ENCODE measurements at places on chromosomes 2 and 18.
A peak's percentile ranks its signal among the peaks of the same experiment; 100 is the strongest.

- DNase-seq: no peak
Observed at GRCh38 chr2:15049096-15049993, 416.8 kb downstream of the LRATD1 start.

DNA sequence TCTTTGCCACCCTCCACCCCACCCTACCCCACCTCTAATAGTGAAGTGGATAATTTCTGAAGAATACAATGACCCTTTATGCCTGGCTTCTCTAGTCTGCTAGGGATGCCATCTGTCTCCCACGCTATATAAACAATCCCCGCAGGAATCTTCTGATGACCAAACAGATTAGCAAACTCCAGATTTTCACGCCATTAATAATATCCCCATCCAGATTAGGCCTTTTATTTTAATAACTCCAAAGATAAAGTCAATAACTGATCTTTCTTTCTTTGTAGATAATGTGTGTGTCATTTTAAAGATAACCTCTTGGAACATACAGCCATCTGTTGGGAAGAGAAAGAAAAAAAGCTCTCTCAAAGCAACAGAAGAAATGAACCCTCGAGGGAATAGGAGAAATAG, 47.9 kb upstream of the CCDC150 start:
- no peak for DNase-seq

DNA sequence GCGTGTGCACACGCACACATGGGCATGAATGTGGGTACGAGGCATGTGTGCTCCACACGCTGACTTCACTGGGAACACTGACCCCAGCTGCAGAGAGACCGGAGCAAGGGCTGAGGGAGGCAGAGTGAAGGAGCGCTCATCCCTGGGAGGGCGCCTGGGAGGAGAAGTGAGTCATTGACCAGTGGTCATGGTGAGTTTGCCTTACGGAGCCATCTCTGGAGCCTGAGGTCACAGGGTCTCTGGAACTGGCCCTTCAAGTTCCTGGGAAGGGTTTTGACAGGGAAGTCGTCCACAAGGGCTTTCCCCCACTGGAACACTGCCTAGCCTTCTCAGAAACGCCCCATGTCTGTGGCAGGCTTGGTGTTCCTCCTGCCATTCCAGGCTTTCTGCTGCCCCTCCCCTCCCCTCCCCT, 14.3 kb upstream of the TMEM185B start:
- peak; percentile 22 for DNase-seq

GRCh38 chr18:8020132-8020846, 453.2 kb downstream of the PTPRM start:
- DNase-seq: no peak

DNA sequence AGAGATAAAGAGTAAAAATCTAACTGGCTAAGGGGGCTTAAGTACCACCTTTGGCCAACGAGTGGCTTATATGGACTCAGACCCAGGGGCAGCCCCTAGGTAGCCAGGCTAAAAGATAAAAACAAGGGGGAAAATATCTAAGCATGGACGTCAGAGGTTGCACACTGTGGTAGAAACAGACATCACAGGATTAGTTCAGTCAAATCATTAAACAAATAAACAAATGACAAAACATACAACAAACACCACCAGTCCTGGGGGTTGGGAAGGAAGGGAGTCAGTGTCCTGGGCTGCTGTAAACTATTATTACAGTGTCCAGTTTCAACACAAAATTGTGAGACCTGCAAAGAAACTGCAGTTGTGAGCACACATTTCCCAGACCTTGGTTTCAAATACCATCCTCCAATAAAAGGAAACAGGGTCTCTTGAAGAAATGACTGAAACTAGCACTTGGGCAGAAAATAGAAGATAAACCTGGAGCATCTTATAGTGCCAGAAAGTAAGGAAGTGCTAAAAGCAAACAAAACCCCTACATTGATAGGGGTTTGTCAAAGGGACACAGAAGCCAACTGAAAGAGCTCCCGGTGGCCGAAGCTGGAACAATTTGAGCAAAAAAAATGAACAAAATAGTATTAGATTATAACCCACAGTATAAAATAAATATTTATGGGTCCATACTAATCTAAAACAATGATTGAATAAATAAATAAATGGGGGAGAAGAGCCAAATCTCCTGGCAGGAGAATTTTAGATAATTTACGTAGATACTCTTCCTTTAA, 154.8 kb upstream of the KLF7 start:
- no peak for DNase-seq

DNA sequence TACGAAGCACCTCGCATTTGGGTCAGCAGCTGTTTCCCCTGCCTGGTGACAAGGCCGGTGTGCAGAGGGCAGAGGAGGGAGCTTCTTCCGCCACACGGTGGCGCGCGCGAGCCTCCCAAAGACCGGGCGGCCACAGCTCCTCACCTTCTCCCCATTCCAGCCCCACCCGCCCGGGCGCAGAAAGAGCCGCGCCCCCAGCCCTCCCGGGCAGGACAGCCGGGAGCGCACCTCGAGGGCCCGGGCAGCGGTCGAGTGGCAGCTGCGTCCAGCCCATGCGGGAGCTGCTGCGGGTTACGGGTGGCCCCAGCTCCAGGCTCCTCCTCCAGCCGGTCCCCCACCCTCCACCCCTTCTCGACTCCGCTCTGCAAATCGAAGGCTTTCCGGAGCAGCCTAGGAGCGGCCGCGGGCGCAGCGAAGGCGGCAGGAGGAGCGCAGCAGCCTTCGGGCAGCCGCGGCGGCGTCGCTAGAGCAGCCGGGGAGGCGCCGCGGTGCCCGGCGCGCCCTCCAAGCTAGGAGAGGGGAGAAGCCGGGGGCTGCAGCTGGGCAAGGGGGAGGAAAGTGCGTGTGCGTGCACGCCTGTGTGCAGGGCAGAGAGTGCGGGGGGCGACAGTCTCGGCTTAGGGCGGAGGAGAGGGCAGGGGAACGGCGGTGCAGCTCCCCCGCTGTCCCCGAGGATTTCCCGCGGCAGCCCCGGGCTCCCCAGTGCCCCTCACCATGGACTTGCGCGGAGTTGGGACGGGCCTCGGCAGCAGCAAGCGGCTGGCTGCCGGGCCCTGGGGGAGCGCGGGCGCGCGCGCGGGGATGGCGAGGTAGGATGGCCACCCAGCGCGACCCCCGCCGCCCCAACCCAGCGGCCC, at the start of gene CCDC85A:
Gene CCDC85A (plus strand): TSS at position 348 of the 857 bp plus-strand sequence. CDS start 635 bp downstream, outside the sequence.
- DNase-seq: peak; percentile 93

DNA sequence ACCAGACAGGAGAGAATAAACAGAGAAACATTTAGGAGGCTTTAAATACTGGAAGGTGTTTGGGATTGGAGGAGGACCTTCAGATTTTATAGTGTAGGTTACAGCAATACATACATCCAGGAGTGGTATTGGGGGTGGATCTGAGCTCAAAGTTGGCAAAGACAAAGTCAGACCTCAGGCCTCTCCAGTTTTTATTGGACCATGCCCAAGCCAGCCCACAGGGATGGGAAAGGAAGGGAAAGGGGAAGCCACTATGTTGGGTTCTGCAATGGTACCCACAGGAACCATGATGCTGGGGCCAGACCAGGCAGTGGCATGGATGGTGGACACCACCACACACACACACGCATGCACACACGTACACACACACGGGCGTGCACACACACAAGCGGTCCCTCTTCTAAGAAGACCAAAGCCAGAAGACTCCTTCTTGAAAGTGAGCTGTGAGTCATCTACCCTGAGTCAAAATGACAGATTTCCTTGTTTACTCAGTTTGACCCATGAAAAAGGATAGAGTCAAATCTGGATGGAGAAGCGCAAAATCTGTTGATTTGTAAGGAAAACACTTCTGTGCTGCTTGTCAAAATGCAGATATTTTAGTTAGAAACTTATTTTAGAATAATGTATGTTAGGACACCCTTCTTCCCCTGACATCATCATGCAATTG, 87.9 kb downstream of the TRABD2A start:
- DNase-seq: no peak

DNA sequence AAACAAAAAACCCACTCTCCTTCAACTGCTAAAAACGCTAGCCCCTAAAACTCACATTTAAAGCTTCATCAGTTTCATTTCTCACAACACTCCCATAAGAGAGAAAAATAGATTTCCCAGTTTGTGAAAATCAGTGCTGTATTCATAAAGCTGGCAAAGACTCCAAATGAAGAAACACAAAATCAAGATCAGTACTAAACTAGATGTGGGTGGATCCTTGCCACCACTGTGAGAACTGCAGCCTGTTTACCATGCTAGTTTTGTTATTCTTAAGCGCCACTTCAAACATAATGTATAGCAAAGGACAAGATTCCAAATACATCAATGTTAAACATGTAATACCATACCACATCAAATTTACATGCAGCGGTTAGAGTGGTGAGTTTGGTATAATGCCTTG, 104.5 kb upstream of the CCDC150 start:
- no peak for DNase-seq

DNA sequence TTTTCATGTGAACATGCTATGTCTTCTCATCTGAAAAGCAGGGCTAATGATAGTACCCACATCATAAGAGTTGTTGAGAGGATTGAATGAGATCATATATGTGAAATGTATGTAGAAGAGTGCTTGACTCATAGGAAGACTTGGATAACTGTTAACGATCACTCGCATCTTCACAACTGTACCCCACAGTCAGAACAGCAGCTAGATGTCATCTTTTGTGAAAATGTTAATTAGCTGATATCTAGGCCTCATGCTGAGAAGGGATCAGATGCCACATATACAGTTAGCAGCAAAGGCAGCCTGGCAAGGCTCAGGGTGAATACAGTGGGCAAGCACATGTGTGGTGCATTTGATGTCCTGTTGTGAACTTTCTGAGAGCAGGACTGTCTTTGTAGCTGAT, 24.2 kb downstream of the MAP3K20 start:
- DNase-seq: no peak

GRCh38 chr2:212873256-212873655, 278.2 kb downstream of the IKZF2 start:
- DNase-seq: no peak

DNA sequence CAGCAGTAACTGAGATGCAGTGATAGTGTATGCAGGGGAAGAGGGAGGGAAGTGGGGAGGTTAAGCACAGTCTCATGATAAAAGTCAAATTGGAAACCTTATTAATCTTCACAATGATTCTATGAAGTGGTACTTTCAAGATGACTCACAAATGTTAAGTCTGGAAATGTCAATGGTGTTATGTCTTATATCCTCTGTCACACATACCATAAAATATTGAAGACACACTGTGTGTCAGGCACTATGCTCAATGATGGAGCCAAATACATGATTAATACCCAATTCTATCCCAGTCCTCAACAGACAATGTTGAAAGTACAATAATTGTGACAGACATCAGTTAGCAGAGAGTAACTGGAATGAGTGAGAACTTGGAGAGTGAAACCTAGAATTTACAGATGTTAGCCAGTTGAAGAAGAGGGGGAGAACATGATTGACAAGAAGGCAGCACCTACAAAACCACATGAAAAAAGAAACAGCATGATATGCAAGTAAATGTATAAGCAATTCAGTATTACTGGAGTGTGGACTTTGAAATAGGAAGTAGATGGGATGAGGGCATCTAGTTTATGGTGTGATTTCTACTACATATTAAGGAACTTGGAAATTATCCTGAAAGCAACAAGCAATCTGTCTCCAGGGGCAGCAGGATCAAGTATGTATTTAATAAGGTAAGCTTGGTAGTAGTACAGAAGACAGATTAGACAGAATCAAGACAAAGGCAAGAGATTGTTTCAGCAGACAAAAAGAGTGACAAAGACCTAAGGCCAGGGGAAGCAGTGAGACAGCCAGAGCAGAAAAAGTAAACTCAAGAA, 107.6 kb downstream of the STRN start:
- no peak for DNase-seq

- DNase-seq: no peak
Observed at GRCh38 chr18:26258711-26259110, 32.5 kb downstream of the TAF4B start.

DNA sequence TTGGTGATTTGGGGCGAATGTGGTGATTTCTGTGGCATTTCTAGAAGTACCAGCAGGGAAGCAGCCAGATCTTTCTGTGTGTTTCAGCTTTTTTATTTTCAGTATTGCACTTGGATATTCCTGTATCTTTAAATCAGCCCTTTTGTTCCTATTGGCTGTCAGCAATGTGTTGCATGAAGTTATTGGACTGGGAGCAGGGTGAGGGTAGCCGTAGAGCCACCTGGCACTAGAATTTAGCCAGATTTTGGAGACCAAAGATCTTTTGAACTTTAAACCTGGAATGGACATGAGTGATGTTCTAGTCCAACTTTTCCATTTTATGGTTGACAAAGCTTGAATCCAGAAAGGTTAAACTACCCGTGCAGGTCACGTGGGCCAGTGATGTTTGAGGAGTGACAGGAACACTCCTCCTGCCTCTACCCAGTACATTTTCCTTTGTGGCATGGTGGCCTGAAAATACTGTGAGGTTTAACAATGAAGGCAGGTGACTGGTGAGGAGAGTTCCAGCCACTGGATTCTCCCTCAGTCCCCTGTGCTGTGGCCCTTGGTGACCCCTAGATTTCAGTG, 122.3 kb downstream of the NEDD4L start:
- DNase-seq: no peak

GRCh38 chr2:162114271-162114670, 37.8 kb downstream of the GCG start:
- no peak for DNase-seq

DNA sequence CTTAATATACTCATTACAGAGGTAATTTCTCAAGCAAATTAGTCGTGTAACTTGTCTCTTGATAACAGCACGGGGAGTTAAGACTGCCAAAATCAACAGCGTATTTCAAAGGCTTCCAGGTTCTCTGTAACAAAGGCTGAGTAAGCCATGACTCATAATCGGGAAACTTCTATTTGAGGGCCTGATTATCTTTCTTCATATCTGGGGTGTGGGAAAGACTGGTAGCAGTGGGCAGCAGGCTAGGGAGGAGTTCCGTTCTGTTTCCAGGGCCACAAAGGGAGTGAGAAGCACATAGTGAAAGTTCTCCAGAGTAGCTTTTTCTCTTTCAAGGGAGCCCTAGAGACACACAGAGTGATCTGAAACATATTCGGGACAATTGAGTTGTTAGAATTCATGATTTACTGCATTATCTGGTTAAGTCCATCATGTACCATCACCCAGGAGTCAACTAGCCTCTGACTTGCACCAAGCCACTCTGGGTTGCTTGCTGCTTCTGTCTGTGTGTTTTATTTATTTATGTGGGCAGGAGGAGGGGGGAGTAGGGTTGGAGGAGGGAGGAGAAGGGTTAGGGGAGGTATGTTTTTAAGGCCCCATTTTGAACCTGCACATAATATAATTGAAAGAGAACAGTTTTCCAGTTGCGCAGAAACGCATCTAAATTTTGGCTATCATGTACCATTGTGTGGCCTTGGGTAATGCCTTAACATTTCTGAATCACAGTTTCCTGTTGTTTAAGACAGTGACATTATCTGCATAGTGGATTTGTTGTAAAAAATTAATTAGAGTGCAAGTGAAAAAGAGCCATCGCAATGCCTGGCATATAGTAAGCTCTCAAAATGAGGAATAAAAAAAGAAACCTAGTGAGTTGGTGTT, 80.5 kb upstream of the ITPRID2 start:
- DNase-seq: no peak

DNA sequence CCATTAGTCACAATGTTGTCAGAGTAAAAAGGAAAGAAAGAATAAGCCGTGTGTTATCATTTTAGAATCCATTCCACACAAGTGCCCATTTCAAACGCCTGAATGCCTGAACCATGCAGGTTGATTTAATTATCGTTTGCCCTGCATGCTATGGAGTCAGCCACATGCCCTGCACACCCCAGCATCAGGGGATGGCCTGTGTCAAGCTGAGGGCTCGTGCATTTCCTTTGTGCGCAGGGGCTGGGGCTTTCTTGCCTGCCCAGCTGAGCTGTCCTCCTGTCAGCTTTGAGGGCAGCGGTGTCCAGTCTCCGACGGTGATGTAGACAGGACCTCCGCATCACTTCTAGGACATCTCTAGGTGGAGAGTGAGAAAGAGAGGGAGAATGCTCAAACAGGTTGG, 200.4 kb downstream of the TSN start:
- no peak for DNase-seq
